ENCODE measurements at places on chromosomes 5 and 9.

- no peak for DNase-seq
These were observed 11.8 kb downstream of the DEPDC1B start for GRCh38 chr5:60687927-60688720.

- DNase-seq: no peak
These were observed 433.7 kb downstream of the ENC1 start for GRCh38 chr5:74206579-74207550.

- DNase-seq: no peak
These were observed 64.4 kb downstream of the PPARGC1B start for GRCh38 chr5:149794487-149794971.

DNA sequence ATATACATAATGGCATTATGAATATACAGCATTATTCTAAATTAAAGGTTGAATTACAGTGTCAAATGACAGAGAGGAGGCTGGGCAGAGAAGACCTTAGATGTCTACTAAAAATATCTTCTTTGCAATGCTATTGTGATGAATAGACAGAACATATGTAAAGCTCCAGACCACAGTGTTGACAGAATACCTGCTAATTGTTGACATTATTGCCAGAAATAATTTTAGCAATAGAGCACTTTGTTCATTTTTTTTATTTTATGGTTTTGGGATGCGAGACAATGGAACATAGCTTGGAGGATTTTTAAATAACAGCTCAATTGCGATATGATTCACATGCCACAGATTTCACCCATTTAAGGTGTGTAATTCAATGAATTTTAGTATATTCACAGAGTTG lies 508.8 kb downstream of the PSAT1 start:
- no peak for DNase-seq

DNA sequence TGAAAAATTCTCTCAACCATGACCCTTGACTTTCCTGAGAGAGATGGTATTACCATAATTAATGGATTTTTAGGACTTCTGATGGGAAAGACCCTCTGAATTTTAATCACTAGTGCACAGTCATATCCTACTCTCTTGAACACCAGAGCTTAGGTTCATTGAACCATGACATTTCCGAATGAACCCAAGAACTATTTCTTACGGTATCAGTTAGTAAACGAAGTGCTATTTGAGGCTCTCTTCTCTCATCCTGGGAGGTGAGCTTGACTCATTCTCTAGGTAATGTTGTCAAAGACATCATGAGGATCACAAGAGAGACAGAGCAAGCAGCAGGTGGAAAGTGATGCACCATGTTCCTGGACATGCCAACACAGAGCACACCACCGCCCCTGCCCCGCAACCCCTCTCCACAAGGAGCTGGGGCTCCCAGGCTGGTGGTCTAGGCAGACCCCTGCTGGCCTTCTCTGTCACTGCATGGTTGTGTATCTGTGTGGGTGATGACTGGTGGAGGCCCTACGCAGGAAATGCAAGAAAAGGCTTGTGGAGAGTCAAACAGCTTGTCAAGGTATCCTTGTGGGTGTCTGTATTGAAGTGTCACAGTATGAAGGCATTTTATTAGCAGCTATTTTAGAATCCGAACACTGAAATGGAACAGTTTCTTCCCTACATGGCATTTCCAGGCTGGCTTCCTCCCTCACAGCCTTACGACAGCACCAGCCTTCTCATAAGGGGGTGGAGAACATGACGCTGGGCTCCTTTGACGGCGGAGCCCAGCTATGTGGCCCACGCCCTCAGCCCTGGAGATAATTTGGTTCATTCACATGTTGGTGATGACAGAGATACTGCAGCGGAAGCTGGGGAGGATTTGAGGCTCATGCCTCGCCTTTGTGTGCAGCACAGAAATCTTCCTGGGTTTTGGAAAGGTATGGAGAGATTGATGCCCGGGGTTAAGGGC lies 297.6 kb downstream of the NTRK2 start:
- DNase-seq: no peak

GRCh38 chr5:104178829-104179456 lies 616.4 kb upstream of the NUDT12 start:
- peak; percentile 6 for DNase-seq

GRCh38 chr9:72856972-72857623 lies 95.8 kb downstream of the ALDH1A1 start:
- no peak for DNase-seq

Data from activated naive CD4-positive, alpha-beta T cell treated with anti-CD3 and anti-CD28 coated beads, Interleukin-2, amount 50 U/mL, for 72 hours (primary cell).